Activated T-helper 2 cell treated with anti-CD3 and anti-CD28 coated beads, Interferon-gamma antibody, Interleukin-2, Interleukin-4, amounts not matched to agents 10 μg/mL and 5 μg/mL and 100 μg/mL, durations not matched to agents 14 hours and 24 hours and 36 hours (primary cell): ENCODE measurements at places on chromosomes 2 and 18. TPM values are rescaled to one million over a fixed set of nuclear protein-coding genes. Genes with fewer than 3 reads are reported as not detected.

MSTN gene
- total RNA-seq: not detected in 2 replicates

LRRC30 gene
- total RNA-seq: not detected in 2 replicates

ITM2C gene
- 13.3 and 15.8 TPM in 2 replicates for total RNA-seq

CHRND gene
- not detected in 2 replicates for total RNA-seq

GALNT14 gene
- total RNA-seq: 0.50 and 0.90 TPM in 2 replicates

SERPINB7 gene
- total RNA-seq: not detected in 2 replicates

TCF23 gene
- total RNA-seq: not detected in 2 replicates

ANKRD36C gene
- total RNA-seq: 69.4 and 75.5 TPM in 2 replicates

NT5DC4 gene
- not detected in 2 replicates for total RNA-seq

ANKRD30B gene
- total RNA-seq: not detected in 2 replicates

SCYGR7 gene
- not detected in 2 replicates for total RNA-seq

TUBB8B gene
- total RNA-seq: not detected in 2 replicates

PDIA6 gene
- total RNA-seq: 210 and 211 TPM in 2 replicates

FASTKD2 gene
- 34.5 and 34.7 TPM in 2 replicates for total RNA-seq

ALKAL2 gene
- 16.3 and 17.6 TPM in 2 replicates for total RNA-seq

ADD2 gene
- total RNA-seq: 3.1 and 3.2 TPM in 2 replicates

FBXO48 gene
- total RNA-seq: 1.3 TPM in 2 replicates

LONRF2 gene
- 0.21 and 0.28 TPM in 2 replicates for total RNA-seq

CRYGC gene
- total RNA-seq: not detected in 2 replicates

RIT2 gene
- total RNA-seq: not detected in 2 replicates

CYS1 gene
- total RNA-seq: 0.78 and 0.89 TPM in 2 replicates

PROKR1 gene
- not detected in 2 replicates for total RNA-seq

OR6B2 gene
- not detected in 2 replicates for total RNA-seq

INPP1 gene
- total RNA-seq: 12.8 and 13.6 TPM in 2 replicates

ALK gene
- not detected in 2 replicates for total RNA-seq

COLEC12 gene
- not detected in 2 replicates for total RNA-seq

AQP12A gene
- not detected in 2 replicates for total RNA-seq

MAP2 gene
- total RNA-seq: not detected in 2 replicates

SNX17 gene
- 117 and 120 TPM in 2 replicates for total RNA-seq

POTEJ gene
- not detected in 2 replicates for total RNA-seq
